Uterus (tissue), 4 donors: ENCODE measurements at places on chromosomes 1 and 21.

- DNase-seq = no peak
These were observed 12.5 kb downstream of the CDC7 start for GRCh38 chr1:91513160-91513559.

DNA sequence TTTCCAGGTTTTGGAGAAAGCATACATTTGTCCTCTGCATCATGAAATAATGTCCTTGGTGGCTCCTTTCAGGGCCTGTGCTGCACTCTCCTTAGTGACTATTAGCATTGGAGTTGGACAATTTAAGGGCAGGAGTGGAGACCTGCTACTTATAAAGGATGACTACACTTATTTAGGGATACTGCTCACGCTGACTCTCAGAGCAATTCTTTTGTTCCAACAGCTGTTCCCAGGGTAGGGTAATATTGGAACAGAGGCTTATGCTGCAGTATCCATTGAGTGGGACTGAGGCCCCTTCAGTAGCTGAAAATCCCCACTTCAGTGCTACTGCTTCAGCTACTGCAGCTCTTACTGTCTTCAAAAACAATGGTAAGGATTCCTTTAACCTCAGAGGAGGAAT, 84.6 kb downstream of the GPR88 start:
- no peak for DNase-seq

DNA sequence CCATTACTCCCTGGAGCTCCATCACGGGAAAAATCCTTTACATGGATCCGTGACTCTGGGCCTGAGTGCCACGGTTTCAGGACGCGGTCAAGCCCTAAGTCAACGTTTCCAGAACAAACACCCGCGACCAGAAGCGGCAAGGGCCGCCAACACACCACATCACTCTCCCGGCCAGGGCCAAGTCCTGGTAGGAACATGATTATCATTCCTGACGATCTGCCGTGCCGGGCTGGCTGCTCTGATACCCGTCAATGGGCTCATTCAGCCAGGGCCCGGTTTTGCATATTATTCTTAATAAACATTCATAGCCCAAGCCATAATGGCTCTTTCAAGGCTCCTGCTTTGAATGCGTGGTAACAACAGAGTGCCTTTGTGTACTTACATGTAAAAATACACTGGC, 44.6 kb upstream of the SIM2 start:
- no peak for DNase-seq

GRCh38 chr1:151502035-151502700, 9.0 kb upstream of the CGN start:
- no peak for DNase-seq

GRCh38 chr1:111404588-111404987, 22.9 kb downstream of the OVGP1 start:
- no peak for DNase-seq

GRCh38 chr1:152654110-152654509, 9.1 kb upstream of the LCE2D start:
- DNase-seq = no peak

DNA sequence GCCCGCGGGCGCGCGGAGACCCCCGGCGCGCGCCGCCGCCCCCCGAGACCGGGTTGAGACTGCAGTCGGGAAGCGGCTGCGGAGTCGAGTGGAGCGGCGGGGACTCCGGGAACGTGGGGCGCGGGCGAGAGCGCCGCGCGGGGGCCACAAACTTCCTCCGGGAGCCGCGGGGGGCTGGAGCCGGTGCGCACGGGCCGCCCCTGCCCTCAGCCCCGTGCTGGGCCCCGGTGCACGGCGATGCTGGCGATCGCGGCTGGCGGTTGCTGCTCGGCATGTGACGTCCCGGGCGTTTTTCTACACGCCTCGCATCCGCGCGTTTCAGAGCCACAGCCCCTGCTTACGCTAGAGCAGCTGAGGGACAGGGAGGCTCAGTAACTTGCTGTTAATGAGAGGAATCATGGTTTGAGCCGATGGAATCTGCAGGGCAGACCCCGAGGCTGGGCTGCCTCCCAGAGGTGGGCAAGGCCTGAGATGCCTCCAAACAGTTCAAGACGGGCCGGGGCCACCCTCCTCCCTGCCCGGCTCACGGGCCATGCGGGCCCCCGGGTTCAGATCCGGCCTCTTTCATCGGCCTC, 520 bp downstream of the TMEM201 start:
- DNase-seq = peak; percentile 33

- no peak for DNase-seq
These were observed 14.4 kb upstream of the BARHL2 start for GRCh38 chr1:90731382-90732050.

DNA sequence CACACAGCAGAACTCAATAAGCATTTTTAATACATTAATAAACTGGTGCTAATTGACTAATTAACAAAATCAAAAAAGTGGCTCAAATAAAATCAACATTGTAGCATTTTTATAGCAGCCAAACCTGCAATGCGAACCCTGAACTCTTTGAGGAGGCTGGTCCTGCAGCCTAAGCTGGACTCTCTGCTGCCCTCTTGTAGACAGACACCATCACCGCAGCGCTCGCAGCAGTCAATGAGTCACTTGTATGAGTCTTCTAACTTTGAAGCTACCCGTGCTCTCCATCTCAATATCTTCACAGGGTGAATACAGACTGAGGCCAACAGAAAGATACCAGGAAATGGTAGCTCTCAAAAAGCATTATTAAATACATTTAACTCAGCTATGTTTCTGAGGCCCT, 9.7 kb upstream of the KRTAP7-1 start:
- DNase-seq = no peak

GRCh38 chr1:153429266-153430165, 13.2 kb downstream of the S100A7A start:
- no peak for DNase-seq

- peak; percentile 55 for DNase-seq
These were observed at the start of gene SLC2A5 for GRCh38 chr1:9069326-9070100. Gene SLC2A5, minus strand, starts transcription at chr1:9069635. Its CDS starts 99 bp downstream, at chr1:9069536.

GRCh38 chr1:157356601-157357000, 195.7 kb downstream of the FCRL5 start:
- no peak for DNase-seq

DNA sequence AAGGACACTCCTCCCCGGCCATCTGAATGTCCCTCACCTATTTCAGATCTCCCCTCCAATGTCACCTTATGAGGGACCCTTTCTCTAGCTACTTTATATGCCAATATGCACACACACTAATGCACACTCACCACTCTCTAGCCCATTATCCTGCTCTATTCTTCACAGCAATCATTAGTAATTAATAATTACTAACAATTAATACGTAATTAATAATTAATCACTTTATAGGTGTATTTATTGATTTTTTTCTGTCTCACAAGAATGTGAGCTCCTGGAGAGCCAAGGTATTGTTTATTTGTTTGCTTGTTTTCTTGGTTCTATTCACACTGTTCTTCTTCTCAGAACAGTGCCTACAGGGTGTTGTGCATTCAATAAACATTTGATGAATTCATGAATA, 385.2 kb upstream of the DUSP10 start:
- no peak for DNase-seq

- no peak for DNase-seq
These were observed 186.5 kb upstream of the CTTNBP2NL start for GRCh38 chr1:112209493-112209892.

GRCh38 chr1:101247404-101248287, 10.8 kb downstream of the S1PR1 start:
- no peak for DNase-seq

DNA sequence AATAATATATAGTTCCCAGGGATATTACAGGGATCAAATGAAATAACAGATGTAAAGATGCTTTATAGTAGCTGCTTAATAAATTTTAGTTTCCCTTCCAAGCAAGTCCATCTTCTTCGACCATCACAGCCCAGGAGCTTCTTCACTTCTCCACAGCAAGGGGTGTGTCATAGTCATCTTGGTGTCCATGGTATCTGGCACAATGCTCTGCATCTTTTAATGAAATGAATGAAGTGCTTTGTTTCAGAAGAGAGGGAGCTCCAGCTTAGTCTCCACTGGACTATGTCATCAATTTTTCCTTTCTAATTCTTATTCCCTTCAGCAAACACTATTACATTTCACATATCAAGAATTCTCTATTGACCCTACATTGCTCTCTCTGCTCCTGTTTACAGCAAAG, 4.9 kb upstream of the MACF1 start:
- DNase-seq = no peak

DNA sequence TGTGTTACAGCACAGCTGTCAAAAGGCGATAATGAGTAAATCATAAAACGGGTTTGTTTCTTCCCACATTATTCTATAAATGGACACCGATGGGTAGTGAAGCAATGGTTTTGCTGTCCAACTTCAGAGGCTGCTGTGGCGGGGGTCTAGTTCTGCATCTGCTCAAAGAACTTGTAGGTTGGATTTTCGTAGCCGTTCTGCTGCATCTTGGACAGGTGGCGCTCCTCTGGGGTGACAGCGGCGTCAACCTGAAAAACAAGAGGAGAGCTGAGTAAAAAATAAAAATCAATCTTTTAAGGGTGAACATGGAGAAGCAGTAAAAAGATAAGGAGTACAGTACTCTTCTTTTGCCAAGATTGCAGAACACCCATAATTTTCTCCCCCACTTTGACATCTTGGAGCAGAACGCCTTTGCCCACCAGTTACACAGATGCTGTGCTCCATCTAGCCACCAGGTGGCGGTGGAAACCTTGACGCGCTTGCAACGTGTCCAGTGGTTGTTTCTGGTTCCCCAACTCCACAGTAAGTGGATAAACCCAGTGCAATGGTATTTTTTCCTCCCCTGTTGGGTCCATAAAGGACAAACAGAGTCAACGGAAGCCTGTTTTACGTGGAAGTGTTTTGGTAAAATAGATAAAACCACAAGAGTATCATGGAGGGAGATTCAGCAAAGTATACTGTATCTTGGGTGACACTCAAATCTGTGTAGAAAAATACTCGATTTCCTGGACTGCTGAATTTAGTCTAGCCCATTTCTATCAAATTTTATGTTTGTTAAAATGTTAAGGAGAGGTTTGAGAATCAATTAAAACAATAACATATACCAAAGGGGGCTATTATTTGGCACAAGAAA, 147.0 kb downstream of the GABPA start:
- DNase-seq = peak; percentile 65

- DNase-seq = no peak
These were observed 569.0 kb downstream of the PTPRU start for GRCh38 chr1:29805122-29805895.

- DNase-seq = no peak
These were observed 5.9 kb upstream of the SPRR4 start for GRCh38 chr1:152964536-152964935.

DNA sequence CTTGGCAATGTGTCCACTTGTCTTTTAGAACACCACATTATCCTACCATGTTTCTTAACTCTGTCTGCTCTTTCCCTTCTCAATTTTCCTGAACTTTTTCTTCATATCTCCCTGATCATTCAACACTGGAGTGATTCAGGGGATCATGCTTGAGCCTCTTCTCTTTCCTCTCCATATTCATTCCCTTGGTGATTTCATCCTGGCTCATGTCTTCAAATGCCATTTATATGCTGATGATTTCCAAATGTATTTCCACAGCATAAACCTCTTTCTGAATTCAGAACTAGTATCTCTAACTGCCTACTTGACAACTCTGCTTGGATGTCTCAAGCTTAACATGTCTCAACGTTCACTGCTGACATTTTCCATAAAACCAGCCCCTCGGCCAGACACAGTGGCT, 8.5 kb upstream of the IVL start:
- no peak for DNase-seq

DNA sequence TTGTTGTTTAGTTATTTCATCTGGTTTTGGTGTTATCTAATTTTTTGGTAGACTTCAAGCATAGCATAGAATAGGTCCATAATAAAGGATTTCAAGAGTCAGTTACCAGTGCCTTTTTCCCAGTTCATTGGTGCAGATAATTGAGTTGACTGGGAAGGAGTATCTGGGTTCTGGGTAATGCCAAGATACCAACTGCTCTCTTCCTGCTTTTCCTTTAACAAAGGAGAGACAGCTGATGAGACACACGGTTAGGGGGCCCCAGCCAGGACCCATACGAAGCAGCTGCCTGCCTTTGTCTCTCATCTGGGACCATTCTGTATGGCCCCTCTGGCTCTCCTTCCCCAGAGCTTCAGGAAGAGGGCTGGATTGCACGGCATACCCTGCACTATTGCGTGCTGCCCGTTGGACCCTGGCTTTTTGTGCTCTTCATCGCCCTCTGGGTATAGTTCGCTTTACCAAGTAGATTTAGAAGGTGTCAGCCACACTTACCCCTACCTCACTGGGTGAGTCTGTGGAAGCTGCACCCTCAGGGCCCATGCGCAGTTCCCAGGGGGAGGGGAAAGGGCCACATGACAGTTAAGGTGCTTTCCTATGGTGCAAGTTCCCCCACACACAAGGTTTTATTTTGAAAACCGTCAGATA, 7.0 kb downstream of the NAV1 start:
- no peak for DNase-seq

DNA sequence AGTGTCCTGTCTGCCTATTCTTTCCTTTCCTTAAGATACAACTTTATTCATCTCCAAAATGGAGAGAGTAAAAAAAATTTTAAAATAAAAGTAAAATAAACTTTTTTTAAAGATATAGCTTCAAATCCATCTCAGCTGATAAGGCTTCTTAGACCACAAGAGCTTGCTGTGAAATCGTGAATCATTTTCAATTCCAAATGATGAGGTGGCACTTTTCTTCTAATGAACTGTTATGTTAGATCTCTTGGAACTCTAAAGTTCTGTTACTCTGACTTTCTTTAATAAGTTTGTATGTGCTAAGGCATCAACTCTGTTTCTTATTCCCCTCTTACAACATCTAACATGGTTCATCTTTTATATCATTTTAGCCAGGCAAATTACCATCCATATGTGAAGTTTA, 4.5 kb downstream of the SH3GLB1 start:
- DNase-seq = no peak

DNA sequence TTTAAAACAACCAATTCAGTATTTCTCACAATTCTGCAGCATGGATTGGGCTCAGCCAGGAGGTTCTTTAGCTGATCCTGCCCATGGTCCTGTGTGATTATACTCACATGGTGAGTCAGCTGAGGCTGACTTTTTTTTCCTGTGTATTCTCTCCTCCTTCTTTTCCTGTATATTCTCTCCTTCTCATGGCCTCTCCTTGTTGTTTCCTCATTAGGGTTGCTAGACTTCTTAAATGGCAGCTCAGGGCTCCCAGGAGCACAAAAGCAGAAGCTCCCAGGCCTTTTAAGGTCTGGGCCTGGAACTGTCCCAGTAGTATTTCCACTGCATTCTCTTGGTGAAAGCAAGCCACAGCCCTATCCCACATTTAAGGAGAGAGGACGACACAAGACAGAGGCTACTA, 26.8 kb downstream of the VANGL1 start:
- no peak for DNase-seq

DNA sequence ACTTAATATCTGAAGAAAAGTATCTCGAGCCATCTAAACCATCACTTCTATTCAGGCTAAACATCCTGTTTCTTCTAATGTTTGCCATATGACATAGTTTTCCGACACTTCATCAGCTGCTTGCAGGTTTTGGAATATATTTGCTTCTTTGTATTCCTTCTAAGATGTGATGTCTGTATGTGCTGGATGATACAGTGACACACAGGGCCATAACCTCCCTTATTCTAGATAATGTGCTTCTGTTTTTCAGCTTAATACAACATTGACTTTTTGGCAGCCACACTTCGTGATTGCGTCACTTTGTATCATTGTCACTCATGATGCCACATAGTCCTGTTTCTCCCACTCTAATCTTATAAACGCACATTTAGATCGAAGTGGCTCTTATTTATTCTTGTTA, 156.3 kb downstream of the CRB1 start:
- DNase-seq = no peak
